ENCODE measurements at places on chromosomes 4 and X. TPM values are rescaled to one million over a fixed set of nuclear protein-coding genes. Genes with fewer than 3 reads are reported as not detected.

NLGN4X gene
- not detected for total RNA-seq

XG gene
- 0.44 TPM for total RNA-seq

- DNase-seq: no peak
Observed at GRCh38 chrX:11666164-11666563, 444 bp upstream of the ARHGAP6 start.

DNA sequence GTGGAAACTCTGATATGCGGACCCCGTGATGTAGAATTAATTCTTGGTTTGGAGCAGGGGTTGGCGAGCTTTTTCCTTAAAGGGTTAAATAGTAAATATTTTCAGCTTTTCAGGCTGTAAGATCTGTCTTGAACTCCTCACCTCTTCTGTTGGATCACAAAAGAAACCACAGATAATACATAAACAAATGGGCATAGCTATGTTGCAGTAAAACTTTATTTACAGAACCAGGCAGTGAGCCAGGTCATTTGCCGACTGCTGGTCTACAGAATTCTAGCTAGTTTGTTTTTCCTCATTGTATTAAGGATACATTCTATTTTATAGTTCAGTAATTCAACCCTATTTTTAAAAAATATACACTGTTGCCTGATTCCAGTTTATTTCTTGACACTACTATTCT is 116.6 kb downstream of the PAPSS1 start:
- no peak for DNase-seq

DNA sequence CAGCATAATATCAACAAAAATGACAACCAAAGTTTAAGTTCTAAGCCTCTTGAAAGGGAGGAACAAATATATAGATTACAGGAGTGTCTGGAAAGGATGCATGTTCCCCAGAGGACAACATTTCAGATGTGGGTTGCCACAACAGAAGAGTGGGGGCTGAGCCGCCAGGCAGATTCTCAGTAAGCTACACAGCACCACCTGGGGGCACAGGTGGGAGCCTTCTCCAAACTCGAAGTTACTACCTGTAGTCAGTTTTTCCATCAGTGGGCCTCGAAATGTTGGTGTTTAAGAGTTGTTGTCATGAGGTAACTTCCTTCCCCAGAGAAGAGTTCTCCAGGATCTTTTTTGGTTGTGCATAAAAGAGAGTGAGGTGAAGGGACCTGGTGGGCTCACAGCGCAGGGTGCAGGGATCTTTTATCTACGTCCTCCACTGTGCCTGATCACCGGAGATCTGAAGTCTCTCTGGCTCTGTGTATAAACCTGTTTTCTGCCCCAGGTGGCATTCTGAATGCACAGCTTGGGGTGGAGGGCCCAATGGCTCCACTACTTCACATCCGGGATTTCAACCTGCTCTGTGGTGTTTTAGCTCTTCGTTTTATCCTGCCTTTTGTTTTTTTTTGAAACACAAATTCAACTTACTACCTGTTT is 58.4 kb upstream of the STS start:
- no peak for DNase-seq

- DNase-seq: peak; percentile 69
Observed at GRCh38 chrX:100864657-100865391, 9.3 kb downstream of the NOX1 start.

GRCh38 chrX:150034788-150035187 is 96.5 kb upstream of the EOLA2 start:
- DNase-seq: no peak

FDCSP gene
- not detected for total RNA-seq

Data from endothelial cell of umbilical vein (primary cell).